Activated naive CD8-positive, alpha-beta T cell treated with anti-CD3 and anti-CD28 coated beads, Interleukin-2, amount 10 ng/mL, durations not matched to agents 7 days and 5 days (primary cell): ENCODE measurements at places on chromosomes 12 and 14. TPM values are rescaled to one million over a fixed set of nuclear protein-coding genes. Genes with fewer than 3 reads are reported as not detected.

- DNase-seq, result no peak
Observed at GRCh38 chr12:45184147-45184963, 31.5 kb upstream of the ANO6 start.

Gene LIN7A
- total RNA-seq, result not detected

Gene TEX22
- 6.4 TPM for total RNA-seq

Gene ALX1
- not detected for total RNA-seq
